Stimulated activated CD4-positive, alpha-beta T cell treated with anti-CD3 and anti-CD28 coated beads, Interleukin-1b, Interleukin-23, amount 100 ng/mL, for 1 hour (primary cell): ENCODE measurements at places on chromosomes 2 and 18.

GRCh38 chr2:230619491-230619890 is 93.2 kb upstream of the CAB39 start:
- DNase-seq, result no peak

- no peak for DNase-seq
Measured at GRCh38 chr2:100039291-100039980, 103.0 kb downstream of the AFF3 start.

- no peak for DNase-seq
Measured at GRCh38 chr2:117775703-117776219, 38.7 kb upstream of the DDX18 start.

- DNase-seq, result no peak
Measured at GRCh38 chr2:18373664-18374063, 186.8 kb downstream of the RDH14 start.

DNA sequence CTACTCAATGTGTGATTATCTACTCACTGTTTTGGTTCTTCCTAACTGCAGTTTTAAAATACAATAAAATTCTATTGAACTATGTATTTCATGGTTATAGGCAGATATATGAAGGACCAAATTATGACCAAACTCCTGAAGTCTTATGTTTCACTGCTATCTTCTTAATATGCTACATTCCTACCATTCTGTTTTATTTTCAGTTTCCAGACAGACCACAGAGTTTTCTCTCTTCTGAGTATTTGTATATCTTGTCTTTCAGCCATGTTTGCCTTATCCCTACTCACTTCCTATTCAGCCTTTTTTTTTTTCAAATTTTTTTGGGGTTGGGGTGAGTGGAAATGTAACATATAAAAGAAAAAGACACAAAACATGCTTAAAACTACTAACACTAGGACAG is 6.3 kb downstream of the RFTN2 start:
- no peak for DNase-seq

DNA sequence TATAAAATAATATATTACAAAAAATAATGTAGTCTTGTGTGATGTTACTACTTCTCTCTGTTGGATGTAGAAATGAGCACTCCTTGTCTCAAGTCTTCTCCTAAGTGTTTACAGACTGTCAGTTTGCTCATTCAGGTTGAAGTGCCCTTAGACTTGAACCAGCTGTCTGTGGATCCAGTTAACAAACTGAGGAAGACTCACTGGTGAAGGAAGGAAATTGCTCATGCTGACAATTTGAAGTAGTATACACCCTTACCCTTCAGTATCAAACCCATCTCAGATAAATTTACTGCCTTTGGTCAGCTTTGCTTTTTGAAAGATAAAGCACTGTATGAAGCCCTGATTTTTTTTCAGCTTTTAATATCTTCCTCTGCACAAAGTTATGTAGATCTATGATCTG is 854.2 kb upstream of the ZEB2 start:
- no peak for DNase-seq

DNA sequence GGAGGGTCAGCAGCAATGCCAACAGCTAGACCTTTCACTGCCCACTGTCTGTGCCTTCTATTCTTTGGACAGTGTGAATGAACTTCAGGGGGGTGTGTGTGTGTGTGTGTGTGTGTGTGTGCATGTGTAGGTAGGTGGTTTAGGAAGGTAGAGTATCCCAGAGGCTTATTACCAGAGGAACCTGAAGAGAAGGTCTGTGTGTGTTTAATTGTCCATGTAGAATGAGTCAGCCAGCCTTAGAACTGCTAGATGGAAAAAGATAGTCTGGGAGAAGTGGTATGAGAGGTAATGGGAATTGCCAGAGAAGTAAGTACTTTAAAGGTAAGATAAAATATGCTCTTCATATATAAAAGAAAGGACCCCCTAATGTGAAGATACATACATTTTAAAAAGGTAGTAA is 522.2 kb downstream of the PIK3C3 start:
- DNase-seq, result no peak

DNA sequence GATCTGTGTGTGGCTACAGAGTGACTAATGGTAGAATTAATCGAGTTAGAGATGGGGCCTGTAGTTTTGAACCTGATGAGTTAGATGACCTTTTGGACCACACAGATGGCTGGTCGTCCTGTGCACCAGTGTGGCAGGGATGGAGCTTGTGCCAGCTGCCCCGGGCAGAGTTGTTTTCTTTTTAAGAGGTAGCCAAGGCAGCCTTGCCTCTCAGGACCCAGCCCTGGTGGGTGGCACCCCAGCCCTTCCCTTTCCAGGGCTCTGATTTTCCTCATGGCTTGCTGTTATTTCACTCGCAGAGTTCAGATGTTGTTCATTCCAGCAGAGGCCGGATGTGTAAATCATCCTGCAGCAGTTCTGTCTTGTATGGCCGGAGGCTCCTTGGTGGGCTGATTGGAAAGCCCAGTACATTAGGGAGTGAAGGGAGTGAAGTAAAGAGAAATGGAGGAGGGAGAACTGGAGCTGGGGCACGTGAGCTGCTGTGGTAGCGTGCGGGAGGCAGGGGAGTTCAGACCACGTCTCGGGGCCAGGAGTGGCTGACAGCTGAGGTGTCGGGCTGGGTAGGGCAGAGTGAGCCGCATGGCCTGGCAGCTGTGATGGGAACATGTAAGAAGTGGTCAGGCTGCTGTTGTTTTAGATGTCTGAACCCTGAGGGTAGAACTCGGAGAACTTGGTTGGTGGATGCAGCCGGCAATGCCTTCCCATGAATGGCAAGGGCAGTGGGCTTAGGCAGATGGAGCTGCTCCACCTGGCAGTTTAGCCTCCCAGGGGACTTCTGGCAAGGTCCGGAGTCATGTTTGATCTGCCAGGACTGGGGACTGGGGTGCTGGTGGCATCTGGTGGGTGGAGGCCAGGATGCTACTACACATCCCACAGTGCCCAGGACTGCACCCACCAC is 28.8 kb downstream of the ASAP2 start:
- DNase-seq, result no peak

- no peak for DNase-seq
Measured at GRCh38 chr18:35478520-35479435, 19.0 kb downstream of the INO80C start.

DNA sequence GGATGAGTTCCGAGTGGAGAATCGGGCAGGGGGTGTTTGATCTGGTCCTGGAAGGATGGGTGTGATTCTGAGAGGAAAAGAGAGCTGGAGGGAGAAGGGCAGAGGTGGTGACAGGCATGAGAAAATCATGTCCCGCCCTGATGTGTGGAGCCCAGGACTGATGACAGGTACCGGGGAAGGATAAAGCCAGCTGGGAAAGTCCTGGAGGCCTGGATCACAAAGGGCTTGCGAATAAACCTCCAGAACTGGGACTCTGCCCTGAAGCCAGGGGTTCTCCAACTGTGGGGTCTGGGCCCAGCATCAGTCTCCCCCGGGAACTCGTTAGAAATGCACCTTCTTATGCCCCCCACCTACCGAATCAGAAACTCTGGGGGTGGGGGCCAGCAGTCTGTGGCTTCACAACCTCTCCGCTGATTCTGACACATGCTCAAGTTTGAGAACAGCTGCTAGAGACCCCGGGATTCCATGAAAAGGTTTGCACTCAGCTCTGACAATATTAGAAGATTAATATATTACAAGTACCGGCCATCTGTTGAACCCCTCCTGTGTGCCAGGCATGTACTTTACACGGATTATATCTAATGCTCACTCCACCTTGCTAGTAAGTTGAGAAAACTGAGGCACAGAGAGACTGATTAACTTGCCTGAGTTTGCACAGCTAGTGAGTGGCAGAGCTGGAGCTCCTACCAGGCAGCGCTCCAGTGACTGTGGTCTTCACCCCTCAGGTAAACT is 8.0 kb downstream of the TNFRSF11A start:
- no peak for DNase-seq

DNA sequence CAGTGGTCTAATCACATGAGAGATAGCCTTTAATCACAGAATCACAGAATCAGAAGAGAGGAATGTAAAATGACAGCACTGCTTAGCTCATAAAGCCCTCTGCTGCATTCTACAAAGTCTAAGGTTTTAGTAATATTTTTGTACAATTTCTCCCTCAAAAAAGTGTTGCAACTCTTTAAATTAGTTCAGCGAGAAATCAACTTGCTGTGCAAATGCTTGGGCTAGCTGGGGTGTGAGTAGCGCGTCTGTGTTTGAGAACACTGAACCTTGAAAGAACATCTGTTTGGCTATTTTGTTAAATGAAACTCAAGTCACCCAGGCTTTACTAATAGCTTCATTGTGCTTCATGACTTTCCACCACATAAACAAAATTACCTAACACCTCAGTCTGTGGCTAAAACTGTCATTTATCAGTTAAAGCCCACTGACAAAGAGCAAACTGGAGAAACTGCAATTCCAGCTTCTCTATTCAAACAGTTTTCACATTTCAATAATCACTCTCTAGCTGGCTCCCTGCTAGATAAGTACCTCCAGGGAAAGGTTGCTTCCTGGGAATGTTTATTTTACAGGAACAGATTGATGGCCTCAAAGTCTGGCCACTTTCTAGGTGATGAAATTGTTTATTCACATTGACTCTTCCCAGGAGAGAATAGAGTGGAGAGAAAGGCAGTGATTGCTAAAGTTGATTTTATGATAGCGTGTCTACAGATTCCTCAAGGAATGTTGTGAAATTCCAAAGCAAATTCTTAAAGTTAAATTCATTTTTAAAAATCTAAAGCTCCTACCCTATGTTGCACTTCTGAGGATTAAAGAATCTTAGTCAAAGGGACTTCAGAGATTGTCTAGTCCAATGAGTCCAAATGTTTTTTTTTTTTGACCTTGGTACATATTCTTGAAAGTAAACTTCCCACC is 36.0 kb upstream of the STAT1 start:
- no peak for DNase-seq

- no peak for DNase-seq
Measured at GRCh38 chr2:220320326-220320725, 692.9 kb downstream of the SLC4A3 start.

DNA sequence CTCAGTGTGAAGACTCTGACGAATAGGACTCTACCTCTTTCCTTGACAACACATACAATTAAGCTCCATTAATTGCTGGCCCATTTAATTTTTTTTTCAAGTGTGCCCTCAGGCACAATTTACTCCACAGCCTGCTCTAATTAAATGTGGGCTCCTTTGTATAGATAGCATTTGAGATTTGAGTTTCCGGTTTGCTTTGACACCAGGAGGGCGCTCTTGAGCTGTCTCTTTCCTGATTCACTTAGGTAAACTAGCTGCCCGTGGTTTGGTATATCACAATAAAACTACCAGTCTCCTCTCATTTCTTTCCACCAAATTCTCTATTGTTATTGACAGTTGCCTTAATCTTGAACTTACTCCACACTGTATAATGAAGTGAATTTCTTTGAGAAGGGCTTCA is 666.0 kb downstream of the DSC3 start:
- no peak for DNase-seq

GRCh38 chr2:197232010-197232409 is 78.6 kb downstream of the ANKRD44 start:
- no peak for DNase-seq

DNA sequence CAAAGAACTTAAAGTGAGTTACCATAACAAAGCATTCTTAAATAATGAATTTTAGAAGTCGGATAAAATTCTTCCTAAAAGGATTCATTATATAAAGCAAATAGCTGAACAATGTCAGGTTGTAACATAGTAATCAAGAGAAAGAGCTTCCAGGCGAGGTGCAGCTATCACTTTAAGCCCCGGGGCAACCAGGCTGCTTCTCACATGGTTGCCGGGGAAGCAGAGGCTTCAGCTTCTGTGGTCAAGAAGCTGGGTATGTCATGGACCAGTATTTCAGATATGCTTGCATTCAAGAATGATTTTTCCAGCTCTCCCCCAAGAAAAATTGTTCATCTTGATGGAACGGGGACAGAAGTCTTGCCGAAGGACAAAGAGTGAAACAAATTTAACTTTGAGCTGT is 23.6 kb upstream of the KYNU start:
- no peak for DNase-seq

GRCh38 chr2:178704876-178705275 is 102.3 kb downstream of the TTN start:
- no peak for DNase-seq
